Right forelimb (tissue), 1 donor: ENCODE measurements at places on chromosomes 7 and 10.
A peak's percentile ranks its signal among the peaks of the same experiment; 100 is the strongest.

GRCh38 chr10:90461437-90462155, 396.2 kb downstream of the HTR7 start:
- DNase-seq, result no peak

GRCh38 chr10:74117738-74118137, 32.9 kb downstream of the AP3M1 start:
- no peak for DNase-seq

- DNase-seq, result no peak
Observed at GRCh38 chr10:124160176-124160575, 66.8 kb upstream of the CHST15 start.

GRCh38 chr7:143882604-143883078, 19.3 kb downstream of the TCAF1 start:
- DNase-seq, result peak; percentile 90

DNA sequence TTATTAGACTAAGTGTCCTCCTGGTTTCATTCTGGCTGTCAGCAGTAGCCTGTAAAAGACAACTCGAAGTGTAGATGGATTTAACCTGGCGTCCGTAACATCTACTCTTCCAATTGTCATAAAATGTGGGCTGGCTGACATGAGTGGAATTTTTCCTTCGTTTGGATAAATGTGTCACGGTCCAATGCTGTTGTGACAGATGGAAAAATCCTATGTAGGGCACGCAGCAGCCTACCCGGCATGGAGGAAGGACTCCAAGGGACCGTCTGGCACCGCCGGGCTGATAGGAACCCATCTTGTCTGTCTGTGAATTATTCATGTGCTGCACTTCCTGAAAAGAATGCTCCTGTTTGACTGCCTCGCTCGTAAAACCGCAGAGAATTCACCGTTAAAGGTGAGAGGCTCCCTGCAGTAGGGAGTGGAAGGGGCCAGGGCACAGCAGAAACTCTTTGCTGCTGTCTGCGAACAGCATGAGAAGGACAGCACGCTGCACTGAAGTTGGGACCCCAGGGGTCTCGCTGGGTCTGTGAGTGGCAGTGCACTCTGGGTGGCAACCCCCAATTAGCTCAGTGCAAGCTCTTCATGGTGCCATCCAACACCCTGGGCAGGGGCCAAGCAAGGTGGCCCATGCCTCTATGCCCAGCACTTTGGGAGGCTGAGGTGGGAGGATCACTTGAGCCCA, 1.6 kb upstream of the ORAI2 start:
- DNase-seq, result no peak

DNA sequence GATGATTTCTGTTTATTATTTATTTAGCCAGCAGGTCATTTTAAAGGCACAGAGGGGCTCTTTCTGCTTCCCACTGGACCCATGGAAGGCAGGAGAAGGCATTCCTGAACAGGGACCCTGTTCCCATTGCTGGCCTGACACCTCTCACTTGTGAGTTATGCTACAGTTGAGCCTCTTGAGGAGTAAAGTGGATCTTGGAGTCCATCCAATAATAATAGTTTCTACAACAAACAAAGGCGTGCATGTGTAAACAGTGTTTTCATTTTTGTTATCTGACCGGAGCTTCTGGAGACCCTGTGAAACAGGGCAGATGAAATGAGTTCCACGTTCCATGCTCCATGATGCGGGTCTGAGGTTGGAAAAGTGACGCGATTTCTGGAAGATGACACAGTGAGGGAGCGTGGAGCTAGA, 127.3 kb upstream of the HABP2 start:
- DNase-seq, result no peak
